ENCODE measurements at places on chromosomes 12 and 14.

DNA sequence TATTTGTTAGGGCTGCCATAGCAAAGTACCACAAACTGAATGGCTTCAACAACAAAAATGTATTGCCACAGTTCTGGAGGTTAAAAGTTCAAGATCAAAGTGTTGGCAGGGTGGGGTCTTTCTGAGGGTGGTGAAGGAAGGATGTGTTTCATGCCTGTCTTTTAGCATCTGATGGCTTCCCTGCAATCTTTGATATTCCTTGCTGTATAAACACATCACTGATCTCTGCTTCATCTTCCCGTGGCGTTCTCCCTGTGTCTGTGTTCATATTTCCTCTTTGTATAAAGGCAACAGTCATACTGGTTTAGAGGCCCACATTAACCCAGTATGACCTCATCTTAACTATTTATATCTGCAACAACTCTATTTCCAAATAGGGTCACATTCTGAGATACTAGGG, 167.5 kb downstream of the BTG1 start:
- DNase-seq: no peak

GRCh38 chr14:74941676-74942097, 13.7 kb downstream of the PGF start:
- DNase-seq: no peak

DNA sequence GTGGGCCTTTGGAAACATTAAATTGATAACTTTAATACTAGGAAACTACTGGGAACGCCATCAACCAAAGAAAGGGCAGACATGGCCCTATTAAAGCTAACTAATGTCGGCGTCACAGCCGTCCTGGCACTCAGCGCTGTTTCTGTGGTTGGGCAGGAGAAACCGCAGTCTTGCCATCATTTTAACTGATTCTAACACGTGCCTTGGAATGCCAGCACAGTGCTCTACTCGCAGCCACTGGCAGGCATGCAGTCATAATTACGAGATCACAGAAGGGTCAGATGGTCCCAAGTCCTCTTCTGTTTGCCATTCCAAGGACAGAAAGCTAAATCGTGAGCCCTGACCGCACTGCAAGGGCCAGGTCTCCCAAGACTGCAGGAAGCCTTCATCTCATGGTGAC, 75.2 kb downstream of the RIMBP2 start:
- DNase-seq: no peak

DNA sequence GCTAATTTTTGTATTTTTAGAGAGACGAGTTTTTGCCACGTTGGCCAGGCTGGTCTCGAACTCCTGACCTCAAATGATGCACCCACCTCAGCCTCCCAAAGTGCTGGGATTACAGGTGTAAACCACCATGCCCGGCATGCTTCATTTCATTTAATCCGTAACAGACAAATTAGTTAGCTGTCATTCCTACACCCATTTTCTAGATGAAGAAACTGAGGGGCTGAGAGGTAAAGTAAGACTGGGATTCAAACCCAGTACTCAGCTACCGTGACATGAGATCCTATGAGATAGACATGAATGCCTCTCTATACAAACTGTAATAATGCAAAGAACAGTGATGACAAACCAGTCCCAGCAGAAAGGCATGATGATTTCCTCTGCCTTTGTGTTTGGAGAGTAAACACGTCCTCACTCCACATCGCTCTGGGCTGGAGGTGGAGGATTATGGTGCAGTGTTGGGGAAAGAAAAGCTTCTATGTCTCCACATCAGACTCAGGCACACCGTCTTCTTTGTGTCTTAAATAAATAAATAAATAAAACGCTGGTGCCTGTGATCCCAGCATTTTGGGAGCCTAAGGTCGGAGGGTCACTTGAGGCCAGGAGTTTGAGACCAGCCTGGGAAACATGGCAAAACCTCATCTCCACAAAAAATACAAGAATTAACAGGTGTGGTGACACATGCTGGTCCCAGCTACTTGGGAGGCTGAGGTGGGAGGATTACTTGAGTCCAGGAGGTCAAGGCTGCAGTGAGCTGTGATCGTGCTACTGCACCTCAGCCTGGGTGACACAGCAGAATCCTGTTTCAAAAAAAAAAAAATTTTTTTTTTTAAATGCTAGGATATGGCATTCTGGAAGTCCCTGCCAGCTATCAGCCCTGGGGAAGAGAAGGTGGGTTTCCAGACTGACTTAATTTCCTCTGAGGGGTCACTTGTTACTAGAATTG, 10.5 kb downstream of the VSX2 start:
- no peak for DNase-seq
